ENCODE measurements at places on chromosomes 2 and 18.
A peak's percentile ranks its signal among the peaks of the same experiment; 100 is the strongest.

GRCh38 chr18:78683191-78684010 lies 296.2 kb upstream of the SALL3 start:
- no peak for DNase-seq

GRCh38 chr2:204133476-204133875 lies 196.9 kb downstream of the ICOS start:
- DNase-seq: no peak

DNA sequence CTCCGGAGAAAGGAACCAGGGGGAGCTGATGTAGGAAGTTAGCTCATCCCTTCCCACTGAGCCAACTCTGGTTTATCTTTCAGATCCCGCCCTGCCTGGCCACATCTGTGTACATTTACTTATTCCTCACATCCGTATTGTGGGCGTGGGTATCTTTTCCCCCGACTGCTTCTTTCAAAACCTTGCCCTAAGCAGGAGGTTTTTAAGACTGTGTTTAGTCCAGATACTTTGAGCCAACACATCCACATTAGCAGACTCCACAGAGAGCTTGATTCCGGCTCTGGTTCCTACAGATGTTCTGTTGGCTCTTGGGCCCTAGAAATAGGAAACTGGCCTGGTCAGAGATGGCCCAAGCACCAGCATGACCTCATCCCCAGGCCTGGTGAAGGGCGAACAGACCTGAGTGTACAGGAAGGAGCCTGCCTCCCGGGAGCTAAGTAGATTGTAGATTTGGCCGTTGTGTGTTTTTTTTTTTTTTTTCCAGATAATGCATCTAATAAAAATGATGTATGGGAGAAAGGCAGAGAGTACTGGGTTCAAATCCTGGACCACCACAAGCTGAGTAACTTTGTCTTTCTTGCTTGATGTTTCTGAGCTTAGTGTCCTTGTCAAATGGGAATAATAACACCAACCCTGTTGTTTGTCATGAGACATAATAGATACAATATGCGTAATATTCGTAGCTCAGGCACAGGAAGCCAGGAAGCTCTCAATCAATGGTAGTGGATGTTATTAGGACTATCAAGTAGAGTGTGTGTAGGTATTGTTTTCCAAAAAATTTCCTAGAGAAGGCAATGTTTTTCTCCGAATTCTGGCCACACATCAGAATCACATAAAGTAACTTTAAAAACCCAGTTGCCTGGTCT lies 92.3 kb downstream of the PRKCE start:
- no peak for DNase-seq

- no peak for DNase-seq
Observed at GRCh38 chr2:38492042-38492615, 110.6 kb downstream of the HNRNPLL start.

- no peak for DNase-seq
Observed at GRCh38 chr2:142175813-142176338, 45.1 kb upstream of the LRP1B start.

GRCh38 chr18:23950644-23951043 lies 63.9 kb upstream of the TTC39C start:
- no peak for DNase-seq

DNA sequence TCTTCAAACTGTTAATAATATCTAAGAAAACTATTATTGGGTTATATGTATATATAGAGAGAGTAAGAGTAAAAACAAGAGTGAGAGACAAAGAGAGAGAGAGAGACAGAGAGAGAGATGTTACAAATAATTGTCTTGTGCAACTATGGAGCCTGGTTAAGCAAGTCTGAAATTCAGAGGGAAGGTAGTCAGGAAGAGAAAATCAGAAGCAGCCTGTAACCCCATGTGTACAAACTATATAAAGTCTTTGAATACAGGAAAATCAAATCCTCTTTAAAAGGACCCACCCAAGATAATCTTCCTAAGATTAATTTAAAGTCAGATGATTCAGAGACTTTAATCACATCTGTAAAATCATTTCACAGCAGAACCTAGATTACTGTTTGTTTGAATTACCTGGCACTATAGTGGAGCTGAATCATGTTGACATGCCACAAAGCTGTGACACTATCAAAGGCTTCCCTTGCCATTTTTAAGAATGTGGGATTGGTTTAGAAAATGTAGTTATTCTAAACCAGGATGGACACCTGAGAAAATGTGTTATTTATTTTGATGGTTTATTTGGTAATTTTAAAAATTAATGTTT lies 301.7 kb upstream of the FSIP2 start:
- no peak for DNase-seq

GRCh38 chr18:62101321-62101721 lies 85.5 kb downstream of the PIGN start:
- DNase-seq: no peak

GRCh38 chr2:145598434-145598833 lies 1078.5 kb upstream of the ZEB2 start:
- no peak for DNase-seq

DNA sequence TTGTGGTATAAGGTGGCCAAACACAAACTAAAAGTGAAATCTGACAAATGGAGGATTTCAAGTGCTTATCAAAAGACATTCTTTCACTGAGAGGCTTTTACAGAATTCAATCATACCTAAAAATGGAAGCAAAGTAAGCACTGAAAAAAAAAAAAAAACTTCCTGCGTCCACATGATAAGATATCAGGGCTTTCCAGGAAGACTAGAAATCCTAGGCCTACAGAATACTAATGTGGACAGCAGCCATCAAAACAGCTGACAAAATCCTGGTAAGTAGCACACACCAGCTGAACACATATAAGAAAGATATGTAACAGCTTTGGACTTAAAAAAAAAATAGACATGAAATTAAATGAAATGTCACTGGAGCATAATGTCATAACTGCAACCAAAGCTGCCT lies 178.2 kb downstream of the SUCLG1 start:
- no peak for DNase-seq

DNA sequence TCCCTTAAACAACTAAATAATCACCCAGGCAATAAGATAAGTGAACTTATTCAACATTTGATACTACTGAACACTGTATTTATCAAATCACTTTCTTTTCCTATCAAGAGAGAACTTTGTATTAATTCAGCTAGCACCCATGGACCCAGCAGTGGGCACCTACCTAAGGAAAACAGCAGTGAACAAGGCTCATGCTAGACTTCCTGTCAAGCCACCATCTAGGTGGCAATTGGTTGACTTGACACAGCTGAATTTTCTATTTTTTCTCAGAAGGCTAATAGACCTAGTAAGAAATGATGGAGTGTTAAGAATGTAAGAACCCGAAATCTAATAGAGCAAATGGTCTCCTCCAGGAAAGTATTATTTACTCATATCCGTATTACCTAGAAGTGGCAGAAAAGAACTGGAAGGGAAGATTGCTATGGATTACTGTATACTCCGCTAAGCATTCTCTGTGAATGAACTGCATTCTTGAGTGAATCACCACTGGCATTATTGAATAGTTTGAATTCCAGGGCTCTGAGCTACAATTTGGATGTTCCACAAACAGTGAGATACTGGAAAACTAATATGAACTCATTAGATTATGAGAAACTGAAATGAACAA lies 988.2 kb upstream of the CDH2 start:
- no peak for DNase-seq

- peak; percentile 77 for DNase-seq
Observed at GRCh38 chr2:112259509-112260294, 4.9 kb upstream of the ZC3H8 start.

DNA sequence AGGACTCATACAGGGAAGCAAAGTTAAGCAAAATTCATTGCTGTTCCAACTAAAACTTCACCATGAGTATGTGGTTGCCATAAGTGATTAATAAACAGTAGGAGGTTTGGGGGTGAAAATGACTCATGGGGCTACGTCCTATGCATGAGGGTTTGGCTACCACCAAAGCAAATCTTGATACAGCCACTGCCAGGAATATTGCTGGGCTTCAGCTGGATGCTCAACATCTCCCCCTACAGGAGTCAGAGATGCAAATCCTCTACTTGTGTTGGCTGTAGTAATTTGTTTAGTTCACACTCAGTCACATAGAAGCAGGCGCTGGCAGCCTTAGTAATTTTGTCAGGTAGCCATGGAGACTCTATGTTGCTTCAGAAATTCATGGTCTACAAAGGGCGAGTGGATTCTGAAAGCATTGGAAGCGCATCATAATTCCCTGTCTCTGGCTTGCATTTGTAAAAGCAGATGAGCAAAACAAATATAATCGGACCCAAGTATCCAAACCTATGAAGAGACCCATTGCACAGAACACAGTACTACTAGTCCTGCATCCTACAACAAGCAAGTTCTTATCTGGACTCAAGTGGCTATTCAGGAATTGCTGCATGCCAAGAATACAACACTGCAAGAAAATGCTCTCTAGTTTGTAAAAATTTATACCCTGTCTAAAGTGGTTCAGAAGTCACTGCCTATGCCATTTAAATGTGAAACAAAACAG lies 76.0 kb downstream of the CD28 start:
- peak; percentile 20 for DNase-seq

DNA sequence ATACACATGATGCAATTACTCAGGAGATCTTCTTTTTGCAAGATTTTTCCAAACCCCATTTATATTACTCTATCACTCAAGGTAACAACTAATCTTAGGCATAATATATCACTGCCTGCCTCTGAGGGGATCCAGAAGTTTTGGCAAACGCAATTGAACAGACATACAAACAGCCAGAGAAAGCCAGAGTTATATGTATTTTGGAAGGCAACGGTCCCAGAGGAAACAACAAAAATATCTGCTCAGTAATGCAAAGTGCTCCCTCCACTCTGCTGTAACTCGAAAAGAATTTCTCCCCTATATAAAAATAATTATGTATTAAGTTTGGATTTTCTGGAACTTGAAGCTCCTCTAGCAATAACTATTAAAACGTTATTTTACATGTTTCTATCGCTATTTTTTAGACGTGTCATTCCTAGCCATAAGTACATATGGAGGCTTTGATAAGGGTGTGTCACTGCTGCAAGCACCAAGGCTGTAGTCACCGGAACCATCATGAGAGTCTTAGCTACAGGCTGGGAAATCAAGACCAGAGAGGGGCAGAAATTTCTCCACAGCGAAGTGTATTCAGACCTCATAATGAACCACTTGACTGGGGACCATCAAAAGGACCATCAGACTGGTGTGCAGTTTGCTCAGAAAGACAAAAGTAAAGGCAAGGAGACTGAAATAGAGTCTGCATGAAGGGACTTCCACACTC lies 3.7 kb upstream of the GKN1 start:
- DNase-seq: no peak

DNA sequence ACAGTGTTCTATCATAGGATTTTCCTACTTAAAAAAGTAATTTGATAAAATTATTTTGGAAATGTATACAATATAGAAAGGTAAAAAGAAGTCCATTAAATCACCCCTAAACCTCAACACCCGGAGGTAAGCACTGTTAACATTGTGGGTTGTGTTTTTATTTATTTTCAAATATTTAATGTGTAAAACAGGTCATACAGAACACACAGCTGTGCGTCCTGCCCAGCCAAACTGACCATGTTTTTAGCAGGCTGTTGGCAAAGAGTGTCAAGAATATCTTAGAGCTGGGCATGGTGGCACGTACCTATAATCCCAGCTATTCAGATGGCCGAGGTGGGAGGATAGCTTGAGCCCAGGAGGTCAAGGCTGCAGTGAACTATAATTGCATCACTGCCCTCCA lies 78.8 kb upstream of the ZNF532 start:
- DNase-seq: no peak

DNA sequence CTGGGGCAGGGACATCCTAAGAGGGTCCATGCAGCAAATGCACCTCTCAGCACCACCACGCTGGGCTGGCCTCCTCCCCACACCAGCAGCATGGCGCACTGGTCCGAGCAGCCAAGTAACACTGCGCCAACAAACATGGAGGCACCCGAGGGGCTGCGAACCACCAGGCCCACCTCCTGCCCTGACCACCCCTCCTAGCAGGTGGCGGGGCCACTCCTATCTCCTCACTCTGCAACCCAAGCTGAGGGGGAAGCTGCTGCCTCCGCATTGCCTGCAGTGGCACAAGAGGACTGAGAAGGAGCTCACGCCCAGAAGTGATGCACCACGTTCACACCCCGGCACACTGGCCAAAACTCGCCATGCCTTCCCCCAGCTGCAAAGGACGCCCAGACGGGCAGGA lies 94.4 kb downstream of the EIPR1 start:
- DNase-seq: no peak

DNA sequence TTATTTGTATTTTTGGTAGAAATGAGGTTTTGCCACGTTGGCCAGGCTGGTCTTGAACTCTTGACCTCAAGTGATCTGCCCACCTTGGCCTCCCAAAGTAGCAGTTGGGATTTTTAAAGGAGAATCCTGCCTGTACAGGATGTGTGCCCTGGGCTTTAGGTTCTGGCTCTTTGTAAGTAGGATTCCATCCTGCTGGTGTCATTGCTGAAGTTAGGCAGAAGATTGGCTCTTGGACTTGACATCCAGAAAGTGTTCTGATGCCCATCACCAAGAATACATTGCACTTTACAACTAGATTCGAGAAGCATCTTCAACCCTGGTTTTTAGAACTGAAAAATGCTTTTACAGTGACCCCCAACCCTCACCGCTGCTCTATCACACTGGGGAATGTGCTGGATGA lies 4.4 kb upstream of the TWIST2 start:
- DNase-seq: no peak

- DNase-seq: no peak
Observed at GRCh38 chr2:120254178-120254577, 1.5 kb downstream of the RALB start.

DNA sequence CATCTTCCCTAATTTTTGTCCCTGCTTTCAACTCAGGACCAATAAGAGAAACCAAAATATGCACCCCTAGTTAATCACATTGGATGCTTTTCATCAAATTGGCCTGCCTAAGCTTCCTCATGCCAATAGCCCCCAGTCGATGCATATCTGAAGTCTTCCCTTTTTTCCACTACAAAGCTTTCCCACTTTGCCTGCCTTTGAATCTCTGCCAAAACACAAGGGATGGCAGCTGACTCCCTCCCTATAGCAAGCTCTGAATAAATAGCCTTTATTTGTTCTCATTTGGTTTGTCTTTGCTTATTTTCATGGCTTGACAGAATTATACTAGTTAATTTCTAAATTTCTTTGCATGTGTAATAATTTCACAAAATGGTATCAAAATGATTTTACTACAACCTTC lies 621.2 kb downstream of the MBD2 start:
- DNase-seq: no peak

DNA sequence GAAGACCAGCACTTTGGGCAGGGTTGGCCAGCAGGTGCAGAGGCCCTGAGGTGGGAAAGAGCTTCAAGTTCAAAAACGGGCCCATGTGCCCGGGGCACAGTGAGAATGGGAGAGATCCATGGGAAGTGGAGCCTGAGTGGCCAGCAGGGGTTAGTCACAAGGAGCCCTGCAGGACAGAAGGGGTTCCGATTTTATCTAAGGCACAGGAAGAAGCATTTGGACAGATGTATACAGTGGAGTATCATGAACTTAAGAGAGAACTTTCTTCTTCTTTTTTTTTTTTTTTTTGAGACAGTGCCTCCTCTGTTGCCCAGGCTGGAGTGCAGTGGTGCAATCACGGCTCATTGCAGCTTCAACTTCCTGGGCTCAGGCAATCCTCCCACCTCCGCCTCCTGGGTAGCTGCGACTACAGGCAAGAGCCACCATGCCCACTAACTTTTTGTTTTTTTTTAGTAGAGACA lies 24.0 kb downstream of the WIPF1 start:
- no peak for DNase-seq

GRCh38 chr2:148812306-148812705 lies 62.7 kb upstream of the KIF5C start:
- DNase-seq: no peak
